Stimulated activated CD8-positive, alpha-beta memory T cell treated with anti-CD3 and anti-CD28 coated beads, Interleukin-4, amount 100 ng/mL, for 1 hour (primary cell): ENCODE measurements at places on chromosomes 4 and X.

DNA sequence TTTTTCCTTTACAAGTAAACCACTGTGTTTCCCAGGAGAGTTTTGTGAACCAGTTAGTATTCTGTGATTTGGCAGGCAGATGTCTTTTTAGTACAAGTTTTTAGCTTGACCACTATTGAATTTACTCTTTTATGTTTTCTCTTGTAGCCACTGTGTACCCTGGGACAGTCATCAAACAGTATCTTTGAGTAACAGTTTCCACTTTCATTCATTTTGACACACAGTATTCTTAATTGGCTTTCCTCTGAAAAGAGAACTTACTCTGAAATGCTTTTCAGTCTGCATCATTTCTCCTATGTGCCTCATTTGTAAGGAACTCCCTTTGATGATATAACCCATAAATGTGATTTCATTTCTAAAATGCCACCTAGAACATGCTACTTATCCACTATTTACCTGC is 476.5 kb downstream of the PDGFC start:
- DNase-seq = no peak

DNA sequence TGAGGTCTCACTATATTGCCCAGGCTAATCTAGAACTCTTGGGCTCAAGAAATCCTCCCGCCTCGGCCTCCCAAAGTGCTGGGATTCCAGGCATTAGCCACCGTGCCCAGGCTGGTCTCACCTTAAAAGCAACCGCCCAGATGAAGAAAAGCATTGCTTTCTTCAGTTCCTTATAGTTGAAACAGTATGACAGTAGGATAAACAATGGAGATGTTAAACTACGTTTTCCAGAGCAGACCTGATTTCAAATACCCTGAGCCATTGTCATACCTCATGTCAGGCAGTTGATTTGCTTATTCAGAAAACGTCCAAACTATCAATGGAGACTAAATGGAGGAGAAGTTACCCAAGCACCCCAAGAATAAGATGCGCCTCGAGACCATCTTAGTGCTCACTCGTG is 26.3 kb upstream of the TMEM131L start:
- DNase-seq = no peak

GRCh38 chr4:150004481-150004880 is 73.8 kb upstream of the DCLK2 start:
- no peak for DNase-seq

- DNase-seq = no peak
Measured at GRCh38 chr4:53591372-53591892, at the start of gene LNX1. Gene LNX1 (minus strand): TSS chr4:53591486. CDS start chr4:53574002, 17,484 bp downstream.

- DNase-seq = no peak
Measured at GRCh38 chr4:47538825-47539154, 53.7 kb downstream of the ATP10D start.

DNA sequence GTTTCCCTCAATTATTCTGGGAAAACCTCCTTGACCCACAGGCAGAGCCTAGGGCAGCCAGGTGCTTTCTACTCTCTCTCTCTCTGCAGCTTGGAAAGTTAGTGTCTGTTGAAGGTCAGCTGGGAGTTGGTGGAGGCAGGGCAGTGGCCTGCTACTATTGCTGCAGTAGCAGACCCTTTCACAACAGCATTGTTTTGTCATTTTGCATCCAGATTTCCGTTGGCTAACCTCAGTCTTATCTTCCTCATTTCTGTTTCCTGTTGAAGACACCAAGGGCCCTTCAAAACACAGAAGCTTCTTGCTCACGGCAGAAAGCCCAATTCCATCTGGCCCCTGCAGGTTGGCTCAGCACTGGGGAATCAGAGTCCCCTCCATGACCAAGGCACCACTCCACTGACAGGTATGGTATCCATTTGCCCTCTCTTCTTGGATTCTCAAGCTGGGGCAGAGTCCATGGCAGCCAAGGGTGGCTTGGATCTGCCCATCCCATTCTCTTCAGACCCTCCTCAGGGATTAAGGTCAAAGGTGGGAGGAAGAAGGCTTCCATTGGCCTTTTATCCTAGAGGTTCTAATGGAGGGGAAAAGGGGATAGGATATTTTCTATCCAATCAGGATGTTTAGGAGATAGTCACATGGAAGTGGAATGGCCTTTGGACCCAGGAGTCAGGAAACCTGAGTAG is 24.6 kb downstream of the VSIG4 start:
- DNase-seq = no peak

- no peak for DNase-seq
Measured at GRCh38 chrX:11336201-11336600, 43.0 kb downstream of the AMELX start.

GRCh38 chr4:8938623-8939022 is 67.0 kb upstream of the HMX1 start:
- no peak for DNase-seq

- no peak for DNase-seq
Measured at GRCh38 chr4:37882665-37883296, 8.1 kb upstream of the TBC1D1 start.

GRCh38 chr4:38730493-38730829 is 52.3 kb downstream of the TLR10 start:
- DNase-seq = no peak

DNA sequence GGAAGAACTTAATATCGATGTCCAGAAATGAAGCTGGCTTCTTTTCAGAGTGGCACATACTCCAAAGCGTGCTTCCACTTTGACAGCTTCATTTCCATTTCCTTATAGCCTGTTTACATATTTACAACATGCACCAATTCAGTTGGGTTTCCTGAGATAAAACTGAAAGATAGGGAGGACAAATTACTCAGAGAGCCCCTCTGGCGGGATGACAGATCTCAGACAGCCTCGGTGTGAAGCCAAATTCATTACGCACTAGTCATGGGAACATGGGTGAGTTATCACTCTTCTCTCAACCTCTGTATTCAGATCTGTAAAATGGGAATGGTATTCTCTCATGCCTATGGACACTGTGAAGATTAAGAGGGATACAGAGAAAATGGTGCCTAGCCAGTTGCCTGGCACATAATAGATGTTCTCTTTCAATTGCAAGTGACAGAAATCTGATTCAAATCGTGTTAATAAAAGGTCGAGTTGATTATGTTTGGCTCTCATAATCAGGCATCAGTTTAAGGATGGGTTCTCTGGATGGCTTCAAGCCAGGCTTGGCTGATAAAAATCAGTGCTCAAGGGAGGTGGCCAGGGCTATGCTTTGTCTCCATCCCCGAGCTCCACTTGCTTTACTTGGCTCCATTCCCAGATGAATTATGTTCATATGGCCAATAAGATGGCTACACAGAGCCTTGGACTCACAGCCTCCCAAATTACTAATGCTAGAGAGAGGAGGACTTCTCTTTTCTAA is 132.2 kb upstream of the C1QTNF7 start:
- no peak for DNase-seq

DNA sequence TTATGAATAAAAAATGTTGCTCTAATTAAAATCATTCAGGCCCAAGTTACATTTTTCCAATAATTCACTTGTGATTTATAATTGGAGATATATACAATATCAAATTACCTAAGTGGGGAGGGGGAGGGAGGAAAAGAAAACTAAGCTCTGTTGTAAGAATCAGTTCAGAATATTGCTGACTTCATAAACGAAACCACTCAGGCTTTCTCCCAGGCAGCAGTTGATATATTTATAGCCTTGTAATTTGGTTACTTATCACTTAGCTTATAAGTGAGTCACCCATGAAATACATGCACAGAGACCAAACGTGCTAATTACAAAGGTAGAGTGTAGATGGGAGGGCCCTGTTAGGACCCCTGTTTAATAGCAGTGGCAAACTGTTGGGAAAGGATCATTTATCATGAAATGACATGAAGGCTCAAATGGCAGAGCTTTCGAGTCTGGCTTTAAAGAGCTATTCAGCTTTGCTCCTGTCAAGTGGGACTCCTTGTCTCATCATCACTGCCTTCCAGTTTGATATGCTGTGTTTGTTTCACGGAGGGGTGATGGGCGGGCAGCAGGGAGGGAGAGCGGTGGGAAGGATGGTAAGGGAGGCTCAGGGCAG is 105.6 kb upstream of the PGRMC2 start:
- DNase-seq = no peak

GRCh38 chr4:3226467-3226866 is 22.5 kb upstream of the MSANTD1 start:
- no peak for DNase-seq

GRCh38 chrX:130715299-130715698 is 187.7 kb downstream of the ENOX2 start:
- DNase-seq = no peak

DNA sequence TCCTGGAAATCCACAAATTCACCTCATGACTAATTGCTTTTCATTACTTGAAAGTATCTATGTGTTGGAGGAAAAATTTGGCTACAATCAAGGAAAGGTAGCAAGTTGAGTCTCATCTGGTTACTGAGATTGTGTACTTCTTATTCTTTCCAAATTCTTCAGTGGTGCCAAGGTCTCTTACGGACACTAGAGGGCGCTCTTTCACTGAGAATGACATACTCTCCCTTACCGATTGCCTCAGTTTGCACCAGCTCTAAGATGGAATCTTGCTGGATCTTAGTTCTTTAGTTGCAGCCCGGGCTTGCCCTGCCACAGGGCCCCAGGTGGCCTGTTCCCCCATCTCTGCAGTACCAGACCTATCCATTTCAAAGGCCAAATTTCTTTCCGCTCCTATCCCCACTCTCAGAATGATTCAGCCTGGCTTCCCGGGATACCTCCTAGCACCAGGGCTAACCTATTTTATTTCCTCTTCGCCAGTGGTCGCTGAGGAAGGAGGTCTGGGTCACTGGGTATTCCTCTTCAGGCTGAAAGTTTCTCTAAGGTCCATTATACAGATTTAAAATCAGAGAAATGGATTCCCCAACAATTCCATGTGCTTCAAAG is 24.6 kb upstream of the GPR50 start:
- DNase-seq = no peak

DNA sequence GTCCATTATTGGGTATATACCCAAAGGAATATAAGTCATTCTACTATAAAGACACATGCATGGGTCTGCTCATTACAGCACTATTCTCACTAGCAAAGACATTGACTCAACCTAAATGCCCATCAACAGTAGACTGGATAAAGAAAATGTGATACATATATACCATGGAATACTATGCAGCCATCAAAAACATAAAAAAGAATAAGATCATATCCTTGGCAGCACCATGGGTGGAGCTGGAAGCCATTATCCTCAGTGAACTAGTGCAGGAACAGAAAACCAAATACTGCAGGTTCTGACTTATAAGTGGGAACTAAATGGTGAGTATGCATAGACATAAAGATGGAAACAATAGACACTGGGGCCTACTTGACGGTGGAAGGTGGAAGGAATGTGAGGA is 2.3 kb upstream of the APOOL start:
- DNase-seq = no peak

GRCh38 chr4:46506876-46507275 is 116.9 kb upstream of the GABRA2 start:
- DNase-seq = no peak

DNA sequence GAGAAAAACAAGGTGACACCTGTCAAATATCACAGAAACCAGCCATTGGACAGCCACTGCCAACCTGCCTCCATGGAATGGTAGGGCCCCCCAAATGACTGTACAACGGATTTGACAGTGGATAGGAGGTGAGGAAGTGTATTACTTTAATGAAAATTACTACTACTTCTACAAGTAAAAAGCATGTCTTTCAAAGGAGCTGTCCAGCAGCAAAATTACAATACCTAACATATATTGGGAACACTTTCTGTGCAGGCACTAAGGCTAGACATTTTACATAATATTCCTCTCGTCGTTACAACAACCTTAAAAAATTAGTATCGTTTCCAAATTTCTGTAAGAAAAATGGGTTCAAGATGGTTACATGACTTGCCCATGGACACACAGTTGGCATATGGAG is 14.9 kb downstream of the PPP3CA start:
- DNase-seq = no peak

DNA sequence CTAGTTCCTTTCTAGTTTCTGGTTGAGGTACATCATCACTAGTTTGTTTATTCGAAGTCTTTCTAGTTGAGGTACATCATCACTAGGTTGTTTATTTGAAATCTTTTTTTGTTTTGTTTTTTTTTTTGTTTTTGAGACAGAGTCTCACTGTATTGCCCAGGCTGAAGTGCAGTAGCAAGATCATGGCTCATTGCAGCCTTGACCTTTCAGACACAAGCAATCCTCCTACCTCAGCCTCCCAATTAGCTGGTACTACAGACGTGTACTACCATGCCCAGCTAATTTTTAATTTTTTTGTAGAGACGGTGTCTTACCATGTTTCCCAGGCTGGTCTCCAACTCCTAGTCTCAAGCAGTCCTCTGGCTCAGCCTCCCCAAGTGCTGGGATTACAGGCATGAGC is 54.9 kb downstream of the CEP135 start:
- DNase-seq = no peak

DNA sequence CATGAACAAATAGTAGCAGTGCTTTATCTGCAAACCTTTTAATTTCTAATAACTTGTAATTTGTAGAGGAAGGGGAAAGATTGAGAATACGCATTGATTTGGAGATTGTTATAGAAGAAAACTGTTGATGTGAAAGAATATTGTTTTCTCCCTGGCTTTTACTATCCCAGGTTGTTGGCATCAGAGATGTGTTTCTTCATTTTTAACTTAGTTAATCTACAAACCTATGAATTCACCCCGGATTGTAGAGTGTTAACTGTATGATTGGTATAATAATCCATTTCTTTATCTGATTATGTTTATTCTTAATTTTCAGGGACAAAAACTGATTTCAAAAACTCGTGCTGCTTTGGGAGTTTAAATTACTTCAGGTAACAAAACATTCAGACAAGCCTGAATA is 18.9 kb downstream of the AFP start:
- DNase-seq = no peak

DNA sequence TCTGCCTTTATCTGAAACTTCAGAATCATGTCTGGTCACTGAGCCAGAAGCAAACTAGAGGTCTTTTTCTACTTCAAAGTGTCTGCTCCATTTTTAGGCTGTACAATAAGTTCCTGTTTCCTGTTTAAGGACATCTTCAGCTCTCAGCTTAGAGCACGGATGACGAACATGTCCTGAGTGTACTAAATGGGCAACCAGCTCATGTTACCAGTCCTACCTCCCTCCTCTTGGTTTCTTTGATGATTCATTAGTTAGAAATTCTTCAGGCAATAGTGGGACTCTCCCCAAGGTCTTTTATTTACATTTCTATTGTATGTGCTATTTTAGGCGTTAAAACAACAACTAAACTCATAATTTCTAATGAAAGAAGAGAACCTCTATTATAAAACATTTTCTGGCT is 58.0 kb downstream of the ENPEP start:
- DNase-seq = no peak

DNA sequence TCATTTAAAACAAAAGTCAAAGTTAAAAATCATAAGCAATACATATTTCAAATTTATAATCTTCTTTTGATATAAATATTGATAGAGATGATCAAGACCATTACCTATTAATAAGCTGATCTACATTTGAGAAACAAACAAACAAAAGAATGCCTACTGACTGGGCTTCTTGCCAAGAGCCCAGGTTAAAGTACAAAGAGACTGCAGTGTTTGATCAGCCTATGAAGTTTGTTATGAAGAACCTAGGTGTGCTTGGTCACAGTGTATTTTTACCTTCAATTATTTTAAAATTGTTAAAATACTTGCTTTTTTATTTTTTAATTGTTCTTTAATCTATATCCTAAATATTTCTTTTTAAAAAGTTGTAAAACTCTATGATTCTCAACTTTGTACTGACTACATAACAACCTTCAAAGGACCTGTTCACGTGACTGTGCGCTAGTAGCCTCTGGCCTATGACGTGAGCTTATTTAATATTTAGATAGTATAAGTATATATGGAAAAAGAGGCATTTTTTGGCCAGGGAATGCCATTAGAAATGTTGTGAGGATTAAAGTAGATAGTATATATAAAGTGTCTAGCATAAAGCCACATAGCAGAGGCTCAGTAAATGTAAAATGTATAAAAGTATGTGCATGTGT is 11.4 kb upstream of the SLC39A8 start:
- DNase-seq = no peak
